ENCODE measurements at places on chromosomes 7 and 10. TPM values are rescaled to one million over a fixed set of nuclear protein-coding genes. Genes with fewer than 3 reads are reported as not detected.

- no peaks in the 10 kb centered on the region for H3K27me3 ChIP-seq
- no peak overlapping the region for H3K27ac ChIP-seq
- H3K4me3 ChIP-seq, result no peak overlapping the region
- H3K4me1 ChIP-seq, result no peaks in the 10 kb centered on the region
Measured at GRCh38 chr10:131812736-131813604, 87.8 kb upstream of the PPP2R2D start.

DNA sequence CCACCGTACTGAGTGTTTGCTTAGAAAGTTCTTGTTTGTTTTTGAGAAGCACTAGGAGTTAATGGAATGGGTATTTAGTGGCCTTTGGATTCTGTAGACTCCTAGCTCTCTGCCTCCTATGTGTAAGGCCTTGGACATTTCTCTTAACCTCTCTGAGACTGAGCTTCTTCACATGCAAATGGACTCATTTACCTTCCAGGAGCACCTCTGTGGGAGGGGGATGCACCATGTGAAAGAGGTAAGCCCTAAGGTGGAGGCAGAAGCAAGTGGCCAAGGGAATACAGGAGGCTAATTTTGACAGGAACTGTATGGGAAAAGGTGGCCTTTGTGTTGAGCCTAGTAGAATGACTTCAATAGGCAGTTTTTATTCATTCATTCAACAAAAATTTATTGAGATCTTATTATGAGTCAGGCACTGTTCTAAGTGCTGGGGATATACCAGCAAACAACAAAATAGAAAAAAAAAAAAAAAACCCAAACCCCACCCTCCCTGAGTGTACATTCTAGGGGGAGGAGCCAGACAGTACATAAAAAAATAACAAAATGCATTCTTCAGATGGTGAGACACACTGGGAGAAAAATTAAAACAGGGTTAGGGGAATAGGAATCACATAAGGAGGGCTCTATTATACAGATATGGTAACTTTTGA is 9.2 kb upstream of the EPHA1 start:
- DNase-seq, result no peak
- H3K4me1 ChIP-seq, result no peaks in the 10 kb centered on the region
- peaks cover 3% of the 10 kb centered on the region for H3K27me3 ChIP-seq
- no peaks in the 10 kb centered on the region for H3K36me3 ChIP-seq

DNA sequence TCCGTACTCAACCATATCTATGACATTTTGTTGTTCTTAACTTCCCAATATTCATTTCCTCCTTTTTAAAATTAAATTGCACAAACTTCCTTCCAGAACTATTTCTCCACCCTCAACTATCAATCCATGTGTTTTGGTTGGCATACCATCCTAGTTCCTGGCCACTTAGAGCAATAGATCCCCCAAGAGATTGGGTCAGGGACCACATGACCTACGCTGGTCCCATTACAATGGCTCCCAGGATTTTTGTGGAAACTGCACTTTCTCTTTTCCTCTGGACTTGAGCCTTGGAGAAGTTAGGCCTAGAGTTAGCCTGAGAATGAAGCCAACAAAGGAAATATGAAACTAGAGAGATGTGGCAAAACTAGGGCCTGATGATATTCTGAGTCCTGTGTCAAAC is 55.7 kb upstream of the CASD1 start:
- H3K4me1 ChIP-seq, result no peaks in the 10 kb centered on the region
- DNase-seq, result no peak
- H3K36me3 ChIP-seq, result no peaks in the 10 kb centered on the region
- no peak overlapping the region for H3K4me3 ChIP-seq
- H3K27me3 ChIP-seq, result no peaks in the 10 kb centered on the region

- no peak overlapping the region for H3K27ac ChIP-seq
- H3K4me1 ChIP-seq, result no peaks in the 10 kb centered on the region
- no peak overlapping the region for H3K4me3 ChIP-seq
- H3K27me3 ChIP-seq, result peaks cover 3% of the 10 kb centered on the region
Measured at GRCh38 chr10:106917452-106918055, 247.0 kb downstream of the SORCS1 start.

- DNase-seq, result no peak
- H3K27me3 ChIP-seq, result no peaks in the 10 kb centered on the region
- H3K4me3 ChIP-seq, result no peak overlapping the region
- H3K4me1 ChIP-seq, result no peaks in the 10 kb centered on the region
- no peaks in the 10 kb centered on the region for H3K36me3 ChIP-seq
Measured at GRCh38 chr7:90188281-90188680, 23.3 kb upstream of the STEAP2 start.

DNA sequence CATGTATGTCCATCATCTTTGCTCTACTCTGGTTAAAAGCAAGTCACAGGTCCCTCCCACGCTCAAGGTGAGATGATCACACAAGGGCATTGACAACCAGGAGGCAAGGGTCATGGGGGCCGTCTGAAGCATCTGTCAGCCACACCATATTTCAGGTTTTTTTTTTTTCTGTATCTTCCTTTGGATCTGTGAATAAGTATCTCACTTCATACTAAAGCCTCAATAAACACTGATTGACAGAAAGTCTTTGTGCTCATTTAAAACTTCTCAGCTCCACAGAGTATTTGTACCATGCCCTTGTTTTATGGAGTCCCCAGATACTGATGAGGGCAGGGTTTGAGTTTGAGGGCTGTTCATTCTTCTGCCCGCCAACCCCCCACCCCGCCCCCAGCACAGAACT is 45.0 kb downstream of the AUTS2 start:
- DNase-seq, result no peak
- H3K36me3 ChIP-seq, result no peaks in the 10 kb centered on the region
- no peaks in the 10 kb centered on the region for H3K27me3 ChIP-seq
- H3K27ac ChIP-seq, result no peak overlapping the region

DNA sequence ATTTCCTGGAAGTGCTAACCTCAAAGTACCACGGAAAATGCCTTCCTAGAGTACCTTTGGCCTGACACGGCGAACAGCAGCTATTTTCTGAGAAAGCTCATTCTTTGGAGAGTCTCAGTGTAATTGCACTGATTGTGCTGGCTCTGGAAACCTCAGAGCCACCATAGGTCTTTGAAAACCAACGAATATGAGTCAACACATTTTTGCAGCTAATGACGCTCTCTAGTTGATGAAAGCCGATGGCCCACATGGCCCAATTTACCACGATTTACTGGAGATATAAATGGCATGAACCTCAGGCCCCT is 187.1 kb downstream of the ADARB2 start:
- no peaks in the 10 kb centered on the region for H3K36me3 ChIP-seq
- no peaks in the 10 kb centered on the region for H3K27me3 ChIP-seq
- H3K27ac ChIP-seq, result no peak overlapping the region
- no peaks in the 10 kb centered on the region for H3K4me1 ChIP-seq

DNA sequence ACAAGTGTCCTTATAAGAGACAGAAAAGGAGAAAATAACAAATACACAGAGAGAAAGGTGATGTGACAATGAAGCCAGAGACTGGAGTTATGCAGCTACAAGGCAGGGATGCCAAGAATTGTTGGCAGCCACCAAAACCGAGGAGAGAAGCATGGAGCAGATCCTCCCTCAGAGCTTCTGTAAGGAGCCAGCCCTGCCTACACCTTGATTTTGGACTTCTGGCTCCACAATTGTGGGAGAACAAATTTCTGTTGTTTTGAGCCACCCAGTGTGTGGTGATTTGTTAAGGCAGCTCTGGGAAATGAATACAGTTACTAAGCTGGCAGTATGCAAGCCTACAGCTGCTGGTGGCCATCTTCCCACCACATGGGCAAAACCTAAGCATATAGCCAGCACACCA is 163.6 kb downstream of the GRM8 start:
- no peaks in the 10 kb centered on the region for H3K27me3 ChIP-seq
- H3K4me1 ChIP-seq, result no peaks in the 10 kb centered on the region
- no peak overlapping the region for H3K4me3 ChIP-seq

DNA sequence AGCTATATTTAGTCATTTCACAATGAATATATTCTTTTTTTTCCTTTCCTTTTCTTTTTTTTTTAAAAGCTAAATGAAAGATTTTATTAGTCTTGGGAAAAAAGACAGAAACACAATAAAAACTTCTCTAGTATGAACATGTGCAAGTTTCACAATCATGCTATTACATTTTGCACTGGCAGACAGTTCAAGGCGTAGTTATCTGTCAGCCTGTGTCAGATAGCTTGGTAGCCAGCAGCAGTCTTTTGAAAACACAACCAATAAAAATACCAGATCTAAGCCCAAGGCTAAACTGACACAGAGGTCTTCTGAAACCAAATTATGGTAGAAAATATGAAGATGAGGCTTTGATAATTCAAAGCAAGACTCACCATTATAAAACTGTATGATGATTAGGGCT is 205.8 kb upstream of the TEX47 start:
- DNase-seq, result no peak
- no peaks in the 10 kb centered on the region for H3K27me3 ChIP-seq
- H3K36me3 ChIP-seq, result no peaks in the 10 kb centered on the region
- no peaks in the 10 kb centered on the region for H3K4me1 ChIP-seq

DNA sequence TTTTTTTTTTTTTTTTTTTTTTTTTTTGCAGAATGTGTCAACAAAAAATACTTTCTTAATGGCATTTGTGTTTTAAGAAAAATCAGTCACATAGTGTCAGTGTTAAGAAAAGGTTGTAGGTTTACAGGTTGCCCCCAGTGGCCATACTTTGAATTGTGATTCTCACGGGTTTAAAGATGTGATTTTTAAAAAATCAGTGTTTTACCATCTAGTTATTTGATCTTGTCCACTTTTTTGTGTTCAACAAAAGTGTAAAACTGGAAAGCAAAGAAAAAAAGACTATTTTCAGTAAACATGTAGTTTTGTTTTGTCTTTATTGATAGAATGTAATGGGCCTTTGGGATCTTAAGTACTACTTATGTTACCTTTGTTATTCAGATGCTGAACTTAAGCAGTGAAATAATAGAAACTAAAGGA is 25.7 kb downstream of the SUV39H2 start:
- H3K36me3 ChIP-seq, result peaks cover 8% of the 10 kb centered on the region
- no peaks in the 10 kb centered on the region for H3K4me1 ChIP-seq
- H3K27me3 ChIP-seq, result no peaks in the 10 kb centered on the region
- no peak overlapping the region for H3K4me3 ChIP-seq
- H3K27ac ChIP-seq, result no peak overlapping the region

DNA sequence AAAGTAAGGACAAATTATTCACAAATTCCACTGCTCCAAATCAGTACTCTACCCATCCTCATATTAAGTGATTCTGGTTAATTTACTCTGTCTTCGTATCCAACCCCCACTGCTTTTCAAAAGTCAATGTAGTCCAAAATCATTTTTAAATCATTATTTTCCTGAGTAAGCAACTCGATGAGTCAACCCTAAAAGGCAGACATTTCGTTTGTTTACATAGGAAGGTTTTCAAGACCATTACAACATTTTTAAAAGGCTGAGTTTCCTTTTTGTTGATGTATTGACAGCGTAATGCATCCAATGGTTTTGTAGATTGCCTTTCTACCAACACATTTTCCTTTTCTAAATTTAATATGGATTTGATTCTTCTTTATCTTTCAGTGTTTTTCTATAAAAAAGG is 523.0 kb upstream of the ANKRD30A start:
- H3K27ac ChIP-seq, result no peak overlapping the region
- no peak overlapping the region for H3K4me3 ChIP-seq
- H3K36me3 ChIP-seq, result no peaks in the 10 kb centered on the region
- no peaks in the 10 kb centered on the region for H3K4me1 ChIP-seq

DNA sequence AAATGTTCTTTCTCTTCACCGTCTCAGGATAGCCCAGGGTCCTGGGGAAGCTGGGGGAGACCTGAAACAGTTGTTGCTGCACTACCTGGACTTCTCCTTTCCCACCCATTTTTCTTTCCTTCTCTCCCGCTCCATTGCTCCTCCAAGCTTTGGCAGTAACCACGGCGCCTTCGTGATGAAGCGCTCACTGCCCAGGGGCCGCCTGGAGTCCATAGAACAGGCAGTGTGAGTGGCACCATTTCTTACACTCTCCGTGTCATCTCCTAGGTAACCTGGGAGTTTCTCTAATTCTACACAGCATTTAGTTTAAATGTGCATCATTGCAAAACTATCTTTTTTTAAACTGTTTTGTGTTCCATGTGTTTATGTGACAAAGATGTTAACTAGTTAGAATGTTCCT is 40.3 kb upstream of the BHLHA15 start:
- peaks cover 9% of the 10 kb centered on the region for H3K36me3 ChIP-seq
- H3K4me3 ChIP-seq, result no peak overlapping the region
- H3K27ac ChIP-seq, result no peak overlapping the region

DNA sequence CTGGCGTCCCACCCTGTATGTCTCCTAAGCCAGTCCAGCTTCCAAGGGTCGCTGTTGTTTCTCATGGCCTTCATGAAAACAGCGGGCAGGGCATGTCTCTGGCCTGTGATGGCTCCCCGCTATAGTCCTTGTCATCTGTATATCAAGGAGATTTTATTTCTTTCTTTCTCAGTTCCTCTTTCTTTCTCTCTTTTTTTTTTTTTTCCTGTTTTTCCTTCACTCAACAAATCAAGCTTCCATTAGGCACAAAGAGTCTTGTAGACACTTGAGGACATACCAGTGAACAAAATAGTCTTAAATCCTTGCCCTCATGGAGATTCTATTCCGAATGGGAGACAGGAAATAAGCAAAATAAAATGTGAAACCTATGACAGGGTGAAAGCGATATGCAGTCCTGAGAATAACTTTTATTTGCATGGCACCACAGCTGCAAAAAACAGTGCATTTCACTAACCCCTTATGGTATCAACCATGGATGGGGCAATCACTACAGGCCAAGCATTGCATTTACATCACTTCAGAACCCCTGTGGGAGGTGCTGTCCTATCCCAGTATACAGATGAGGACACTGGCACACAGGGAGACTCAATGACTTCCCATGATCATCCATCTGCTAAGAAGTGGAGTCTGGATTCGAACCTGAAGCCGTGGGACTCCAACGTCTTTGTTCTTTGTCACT is 50.7 kb downstream of the SYPL1 start:
- H3K4me1 ChIP-seq, result peaks cover 6% of the 10 kb centered on the region
- H3K4me3 ChIP-seq, result no peak overlapping the region
- no peaks in the 10 kb centered on the region for H3K36me3 ChIP-seq
- H3K27ac ChIP-seq, result no peak overlapping the region
- H3K27me3 ChIP-seq, result no peaks in the 10 kb centered on the region
- DNase-seq, result no peak

DNA sequence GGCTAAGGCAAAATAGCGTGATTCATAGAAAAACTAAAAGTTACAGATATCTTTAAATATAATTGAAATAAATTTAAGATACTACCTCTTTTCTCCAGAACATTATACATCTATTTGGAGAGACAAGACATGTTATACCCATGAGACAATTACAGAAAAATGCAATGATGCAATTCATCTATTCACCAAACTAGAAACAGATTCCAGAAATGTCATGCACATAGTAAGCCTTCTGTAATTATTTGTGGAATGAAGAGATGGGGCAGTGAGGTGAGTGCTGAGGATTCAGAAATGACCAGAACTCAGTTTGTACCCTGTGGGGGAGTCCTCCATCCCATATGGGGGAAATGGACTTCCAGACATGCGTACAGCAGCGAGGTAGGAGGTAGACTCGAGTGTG is 99.4 kb downstream of the MKX start:
- DNase-seq, result no peak
- H3K27me3 ChIP-seq, result no peaks in the 10 kb centered on the region
- H3K36me3 ChIP-seq, result no peaks in the 10 kb centered on the region
- no peak overlapping the region for H3K27ac ChIP-seq
- no peak overlapping the region for H3K4me3 ChIP-seq
- H3K4me1 ChIP-seq, result peaks cover 8% of the 10 kb centered on the region

GRCh38 chr7:94325122-94325475 is 69.6 kb upstream of the COL1A2 start:
- no peak overlapping the region for H3K27ac ChIP-seq
- no peaks in the 10 kb centered on the region for H3K36me3 ChIP-seq
- H3K27me3 ChIP-seq, result no peaks in the 10 kb centered on the region
- H3K4me3 ChIP-seq, result no peak overlapping the region

GRCh38 chr7:94432817-94433216 is 38.1 kb downstream of the COL1A2 start:
- no peak overlapping the region for H3K27ac ChIP-seq
- H3K4me3 ChIP-seq, result no peak overlapping the region
- no peaks in the 10 kb centered on the region for H3K4me1 ChIP-seq
- DNase-seq, result no peak
- H3K36me3 ChIP-seq, result peaks cover 6% of the 10 kb centered on the region
- H3K27me3 ChIP-seq, result no peaks in the 10 kb centered on the region

Gene HELLS
- 5.2 TPM for polyA plus RNA-seq

Gene UNC5B
- 4.4 TPM for polyA plus RNA-seq

Gene VPS37D
- polyA plus RNA-seq, result 1.3 TPM
